Right lung (tissue), 10 donors: ENCODE measurements at places on chromosomes 12 and 14.

GRCh38 chr14:37057776-37058175 is 114.6 kb downstream of the SLC25A21 start:
- no peak for DNase-seq

GRCh38 chr14:50089208-50089607 is 27.2 kb downstream of the VCPKMT start:
- DNase-seq: no peak

GRCh38 chr14:105857826-105858675 is 331.7 kb downstream of the TMEM121 start:
- no peak for DNase-seq

DNA sequence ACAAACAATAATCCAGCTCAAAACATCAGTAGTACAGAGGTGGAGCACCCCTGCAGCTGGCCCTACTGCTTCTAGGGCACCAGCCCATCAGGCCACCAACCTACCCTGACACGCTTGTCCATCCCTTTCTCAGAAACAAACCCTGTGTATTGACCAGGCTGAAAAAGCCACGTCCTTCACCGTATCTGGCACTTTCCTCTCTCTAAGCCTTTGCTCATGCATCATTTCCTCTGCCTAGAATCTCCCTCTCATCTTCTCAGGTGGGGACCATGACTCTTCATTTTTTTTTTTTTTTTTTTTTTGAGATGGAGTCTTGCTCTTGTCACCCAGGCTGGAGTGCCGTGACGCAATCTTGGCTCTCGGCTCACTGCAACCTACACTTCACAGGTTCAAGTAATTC is 25.3 kb upstream of the FLVCR2 start:
- no peak for DNase-seq

DNA sequence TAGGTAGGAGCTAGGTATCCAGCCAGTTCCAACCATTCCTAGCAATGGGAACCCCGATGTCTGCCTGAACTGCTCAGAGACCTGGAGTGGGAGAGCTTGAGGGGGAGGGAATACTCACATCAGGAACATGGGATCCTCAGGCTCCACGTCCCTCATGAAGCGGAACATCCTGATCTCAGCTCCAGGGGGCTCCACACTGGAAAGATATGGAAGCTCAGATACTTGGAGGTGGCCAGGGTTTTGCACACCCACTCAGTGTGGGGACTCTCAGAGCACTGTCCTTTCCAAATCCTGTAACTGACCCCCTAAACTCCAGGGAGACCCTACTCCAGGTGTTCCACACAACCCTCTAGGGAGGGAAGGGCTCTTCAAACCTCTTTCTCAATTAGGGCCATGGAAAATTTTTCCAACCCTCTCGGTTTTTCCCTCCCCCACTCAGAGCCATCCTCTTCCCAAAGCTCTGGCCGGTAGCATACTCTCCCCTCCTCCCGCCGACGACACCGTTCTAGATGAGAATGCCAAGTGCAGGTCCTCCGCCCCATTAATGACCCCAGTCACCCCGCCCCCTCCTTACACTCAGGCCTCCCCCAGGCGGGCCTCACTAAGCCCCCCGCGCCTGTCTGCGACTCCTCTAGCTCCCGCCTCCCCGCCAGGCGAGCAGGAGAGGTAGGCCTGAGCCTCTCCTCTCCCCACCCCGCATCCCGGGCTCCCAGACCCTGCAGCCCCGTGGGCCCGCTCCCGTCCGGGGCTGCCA is 597 bp downstream of the MLF2 start:
- no peak for DNase-seq

DNA sequence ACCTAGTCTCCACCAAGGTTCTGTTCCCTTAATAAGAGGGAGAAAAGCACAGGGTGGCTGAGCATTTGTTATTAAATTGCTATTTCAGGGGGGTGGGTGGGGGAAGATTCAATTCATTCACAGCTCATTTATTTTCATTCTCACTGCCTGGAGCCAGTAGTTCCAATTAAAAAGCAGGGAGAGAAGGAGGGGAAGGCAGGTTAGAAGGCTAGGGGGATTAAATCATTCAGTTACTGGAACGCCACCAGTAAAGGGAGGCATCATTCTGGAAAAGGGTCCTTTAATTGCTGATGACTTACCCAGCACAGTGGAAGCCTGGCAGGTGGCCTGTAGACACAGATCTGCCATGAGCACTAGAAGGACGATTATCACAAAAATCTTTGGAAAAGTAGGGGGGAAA is 47.4 kb downstream of the NIN start:
- DNase-seq: no peak
